ENCODE measurements at places on chromosomes 6 and 20.

GRCh38 chr20:45039475-45039820, 61.5 kb downstream of the KCNS1 start:
- no peak for DNase-seq

GRCh38 chr6:152596726-152597125, 40.4 kb downstream of the SYNE1 start:
- no peak for DNase-seq

- no peak for DNase-seq
These were observed 9.8 kb downstream of the EPM2A start for GRCh38 chr6:145725570-145725969.

GRCh38 chr6:10831609-10832008, 6.7 kb downstream of the MAK start:
- no peak for DNase-seq

GRCh38 chr6:89612121-89612520, 26.4 kb downstream of the LYRM2 start:
- DNase-seq = no peak

DNA sequence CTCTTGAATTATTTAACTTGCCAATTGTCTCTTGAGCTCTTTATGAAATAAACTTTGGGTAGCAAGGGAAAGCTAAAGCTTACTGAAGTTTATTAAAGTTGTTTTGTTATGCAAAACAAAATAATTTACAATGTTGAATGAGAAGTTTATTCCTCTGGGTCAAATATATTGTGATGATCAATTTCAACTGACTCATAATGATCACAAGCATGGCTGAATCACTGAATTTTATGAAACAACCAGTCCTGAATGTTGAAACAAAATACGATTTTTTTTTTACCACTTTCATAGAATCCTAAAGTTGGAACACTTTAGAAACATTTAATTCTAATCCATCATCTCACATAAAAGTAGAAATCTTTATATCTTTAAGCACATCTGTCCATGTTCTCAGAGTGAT, 110.3 kb downstream of the RWDD2A start:
- no peak for DNase-seq

DNA sequence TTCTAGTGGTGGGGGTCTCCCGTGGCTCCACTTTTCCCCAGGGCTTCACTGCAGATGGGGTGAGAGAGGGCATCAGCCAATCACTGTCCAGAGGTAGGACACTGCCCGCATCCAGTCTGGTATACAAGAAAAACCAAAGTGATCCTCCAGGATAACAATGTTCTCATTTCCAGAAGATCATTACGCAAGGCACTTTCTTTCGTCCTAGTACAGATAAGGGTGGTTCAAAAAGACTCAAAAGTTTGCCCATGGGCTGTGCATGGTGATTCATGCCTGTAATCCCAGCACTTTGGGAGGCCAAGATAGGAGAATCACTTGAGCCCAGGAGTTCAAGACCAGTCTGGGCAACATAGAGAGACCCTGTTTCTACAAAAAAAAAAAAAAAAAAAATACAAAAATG, 16.4 kb downstream of the GMDS start:
- DNase-seq = no peak

- no peak for DNase-seq
These were observed 180.9 kb downstream of the ARID1B start for GRCh38 chr6:156957931-156958547.

DNA sequence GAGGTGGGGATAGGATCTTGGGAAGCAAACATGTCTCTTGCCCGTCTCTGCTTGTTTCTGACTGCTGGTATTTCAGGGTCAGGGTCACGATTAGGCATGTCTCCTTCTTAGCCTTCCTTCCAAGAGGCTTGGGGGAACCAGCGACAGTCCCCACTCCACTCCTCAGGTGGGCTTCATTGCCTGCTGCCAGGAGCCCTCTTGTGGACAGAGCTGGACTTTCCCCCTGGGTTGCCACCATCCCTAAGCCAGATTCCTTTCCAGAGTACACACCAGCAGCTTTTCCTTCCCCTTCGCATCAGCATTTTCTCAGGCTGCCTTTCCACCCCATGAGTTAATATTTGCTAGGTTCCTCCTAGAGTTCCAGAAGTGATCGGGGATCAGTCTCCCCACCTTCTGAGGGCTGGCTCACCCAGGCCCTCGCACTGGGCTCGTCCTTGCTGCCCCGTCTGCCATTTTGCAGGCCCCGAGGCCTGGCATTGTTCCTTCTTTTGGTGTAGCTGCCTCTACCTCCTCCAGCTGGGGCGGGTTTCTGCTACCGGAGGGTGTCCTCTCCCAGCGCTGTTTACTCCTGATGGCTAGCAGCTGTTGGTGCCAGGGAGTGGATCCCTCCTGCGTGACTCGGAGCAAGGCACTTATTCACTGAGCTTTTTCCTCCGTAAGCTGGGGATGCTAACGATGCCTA, 8.8 kb upstream of the C20orf144 start:
- DNase-seq = peak; percentile 66

DNA sequence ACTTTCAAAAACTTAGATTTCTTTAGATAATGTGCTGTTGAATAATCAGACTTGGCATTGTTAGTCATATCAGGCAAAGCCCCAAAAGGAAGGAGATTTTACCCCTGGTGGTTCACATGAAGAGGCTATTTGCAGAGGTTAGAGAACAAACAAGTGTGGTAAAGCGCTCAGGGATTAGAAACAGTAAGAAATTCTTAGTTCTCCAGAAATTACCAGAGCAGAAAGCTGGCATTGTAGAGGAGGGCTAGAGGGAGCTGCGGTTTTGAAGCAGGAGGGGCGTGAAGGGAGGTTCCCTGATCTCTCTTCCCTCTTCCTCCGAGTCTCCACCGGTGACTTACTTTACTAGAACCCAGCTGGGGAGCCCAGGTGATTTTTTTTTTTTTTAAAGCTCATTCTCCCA, 10.2 kb downstream of the MYO6 start:
- no peak for DNase-seq

GRCh38 chr20:9978397-9979004, 56.3 kb upstream of the ANKEF1 start:
- peak; percentile 91 for DNase-seq

- no peak for DNase-seq
These were observed 59.9 kb downstream of the FOXA2 start for GRCh38 chr20:22524393-22525015.

DNA sequence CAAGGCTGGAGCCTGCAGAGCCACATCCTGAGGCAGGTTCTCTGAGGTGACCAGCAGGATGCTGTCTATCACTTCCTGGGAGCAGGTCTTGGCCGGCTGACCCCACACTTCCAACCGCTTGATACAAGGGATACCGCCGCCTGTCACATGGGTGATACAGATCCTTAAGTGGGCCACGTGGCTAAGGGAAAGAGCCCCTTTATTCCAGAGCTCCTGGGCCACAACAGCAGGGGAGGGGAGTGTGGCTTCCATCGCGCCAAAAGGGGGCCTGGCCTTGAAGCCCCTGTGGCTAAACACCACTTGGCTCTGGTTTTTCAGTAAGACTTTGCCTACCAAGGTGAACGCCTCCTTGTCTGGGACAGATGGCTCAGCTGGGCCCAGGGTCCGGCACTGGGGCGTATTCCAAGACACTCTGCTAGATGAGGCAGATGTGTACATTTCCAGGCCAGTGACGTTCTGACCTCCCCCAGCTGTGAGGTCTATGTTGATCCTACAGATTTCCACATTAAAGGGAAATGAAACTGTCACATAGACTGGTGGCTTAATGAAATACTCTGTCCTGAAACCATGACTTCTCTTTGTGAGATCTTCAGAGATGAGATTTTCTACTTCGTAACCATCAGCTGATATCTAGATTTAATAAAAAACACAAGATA, 37.6 kb upstream of the AVP start:
- no peak for DNase-seq

- DNase-seq = no peak
These were observed 25.4 kb upstream of the MAP3K7 start for GRCh38 chr6:90612313-90612680.

DNA sequence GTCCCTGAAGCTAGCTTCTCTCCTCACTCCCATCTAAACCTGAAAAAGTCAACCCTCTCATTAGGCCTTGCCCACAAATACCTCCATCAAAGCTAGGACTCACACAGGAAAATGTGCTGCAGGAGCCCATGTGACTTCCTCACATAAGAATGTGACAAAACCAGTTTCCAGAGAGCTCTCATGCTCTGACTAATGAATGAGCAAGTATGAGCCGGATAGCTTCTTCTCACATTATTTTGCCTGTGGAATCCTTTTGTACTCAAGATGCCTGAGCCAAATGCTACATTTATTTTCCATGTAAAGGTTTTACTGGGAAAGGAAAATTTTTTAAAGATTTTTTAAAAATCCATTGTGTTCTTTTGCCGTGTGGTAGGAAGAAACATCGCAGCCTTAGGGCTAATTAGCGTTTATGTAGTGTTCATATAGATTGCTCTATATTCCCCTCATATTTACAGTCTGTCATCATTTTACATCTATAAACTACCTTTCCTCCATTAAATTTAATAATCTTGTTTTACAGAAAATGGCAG, 68.6 kb upstream of the CCN6 start:
- DNase-seq = peak; percentile 93

DNA sequence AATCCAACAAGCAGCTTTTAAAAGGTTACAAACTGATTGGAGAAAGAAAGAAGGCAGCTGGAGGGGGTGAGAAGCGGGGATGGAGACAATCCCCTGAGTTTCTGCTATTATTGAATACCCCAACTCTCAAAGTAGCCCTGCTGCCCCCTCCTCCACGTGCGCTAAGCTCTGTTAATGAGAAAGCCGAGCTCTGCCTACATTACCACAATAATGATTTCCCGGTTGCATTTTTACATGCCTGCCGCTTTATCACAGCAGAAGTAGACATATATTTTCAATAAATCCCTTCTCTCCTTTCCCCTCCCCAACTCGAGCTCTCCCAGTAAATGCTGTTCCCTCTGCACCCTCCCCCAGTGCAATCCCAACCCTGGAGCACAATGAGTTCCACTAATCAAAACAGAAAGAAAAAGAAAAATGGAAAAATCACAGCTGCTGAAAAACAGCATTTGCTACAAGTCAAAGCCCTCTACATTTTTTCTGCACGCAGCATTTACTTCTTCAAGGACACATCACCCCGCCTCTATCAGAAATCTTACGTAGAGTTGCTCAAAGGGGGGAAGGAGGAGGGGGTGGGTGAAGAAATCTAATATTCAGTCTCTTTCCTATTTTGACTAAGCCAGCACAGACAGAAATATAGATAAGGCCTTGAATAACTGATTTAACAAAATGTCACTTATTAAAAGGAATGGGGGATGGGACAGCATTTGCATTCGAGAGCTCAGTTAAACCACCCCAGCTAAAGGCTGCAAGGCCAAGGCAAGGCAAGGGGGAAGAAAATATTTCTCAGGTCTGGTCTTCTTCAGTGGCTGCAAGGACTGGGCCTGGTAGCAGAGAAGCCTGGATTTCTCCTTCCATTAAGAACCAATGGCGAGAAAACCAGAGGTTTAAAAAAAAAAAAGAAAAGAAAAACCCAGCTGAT, 10.7 kb downstream of the TRERF1 start:
- peak; percentile 53 for DNase-seq

DNA sequence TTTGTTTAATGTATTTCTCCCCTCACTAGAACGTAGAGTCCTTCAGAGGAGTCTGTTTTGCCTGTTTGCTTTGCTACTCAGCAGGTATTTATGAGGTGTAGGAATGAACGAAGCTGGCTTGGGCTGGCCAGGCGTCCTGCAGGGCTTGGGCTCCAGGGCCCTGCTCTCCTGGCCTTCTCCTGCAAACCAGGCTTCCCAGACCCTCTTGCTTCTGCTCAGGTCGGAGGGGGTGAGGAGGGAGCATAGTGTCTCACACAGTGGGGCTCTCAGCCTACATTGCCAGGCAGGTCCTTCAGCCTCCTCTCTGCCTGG, 24.6 kb upstream of the MLN start:
- no peak for DNase-seq

DNA sequence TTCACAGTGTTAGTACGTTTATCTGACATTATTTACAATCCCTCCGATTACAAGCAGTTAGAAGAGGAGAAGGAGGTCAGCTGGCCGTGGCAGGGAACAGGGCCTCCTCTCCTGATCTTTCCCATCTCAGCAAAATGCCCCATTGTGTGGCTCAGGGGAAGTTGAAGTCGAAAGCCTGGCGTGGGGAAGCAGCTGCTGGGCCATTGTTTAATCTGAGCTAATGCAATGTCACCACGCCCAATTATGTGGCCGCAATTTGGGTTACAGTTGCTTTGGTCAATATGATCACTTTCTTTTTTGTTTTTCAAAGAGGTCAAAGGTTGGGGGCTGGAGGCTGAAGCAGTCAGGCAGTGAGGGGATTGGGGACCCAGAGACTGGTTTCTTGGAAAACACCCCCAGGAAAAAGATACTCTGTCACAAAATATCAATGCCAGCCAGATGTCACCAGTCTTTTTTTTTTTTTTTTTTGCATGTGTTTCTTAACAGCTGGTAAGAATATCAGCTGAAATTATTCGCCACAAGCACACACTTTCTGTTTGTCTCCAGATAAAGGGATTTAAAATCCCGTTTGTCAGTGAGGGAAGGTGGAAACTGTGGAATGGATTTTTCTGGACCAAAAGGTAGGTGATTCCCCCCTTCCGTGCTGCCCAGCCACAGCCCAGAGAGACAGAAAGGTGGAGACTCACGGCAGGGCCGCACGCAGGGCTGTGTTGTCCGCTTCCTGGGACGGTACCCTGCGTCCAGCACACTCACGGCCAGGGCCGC, 24.6 kb downstream of the DLL1 start:
- DNase-seq = no peak

DNA sequence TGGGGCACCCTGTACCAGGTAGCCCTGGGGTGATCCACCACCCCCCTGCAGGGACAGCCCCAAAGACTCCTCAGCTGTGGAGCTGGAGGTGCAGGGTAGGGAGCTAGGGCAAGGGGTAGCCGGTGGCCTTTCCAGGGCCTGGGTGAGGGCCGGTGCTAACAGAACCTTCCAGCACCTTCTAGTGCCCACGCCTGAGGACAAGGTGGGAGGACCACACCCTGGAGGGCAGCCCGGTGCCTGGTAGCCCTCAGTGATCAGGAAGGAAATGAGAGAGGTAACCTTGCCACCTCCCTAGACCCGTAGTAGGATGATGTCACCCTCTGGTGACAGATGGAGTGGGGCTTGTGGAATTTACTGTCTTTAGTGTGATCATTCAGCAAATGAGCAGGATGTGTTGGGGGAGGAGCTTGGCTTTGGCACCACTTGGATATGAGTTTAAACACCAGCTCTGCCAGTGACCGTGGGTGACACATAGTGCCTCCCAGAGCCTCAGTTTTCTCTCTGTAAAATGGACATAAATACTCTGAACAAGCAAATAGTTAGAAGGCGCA, 187.7 kb downstream of the NFATC2 start:
- DNase-seq = peak; percentile 88

GRCh38 chr6:145225500-145225899, 509.8 kb downstream of the EPM2A start:
- no peak for DNase-seq

Data from fibroblast of skin of scalp (primary cell).